NCI-H460 (cell line): ENCODE measurements at places on chromosomes 16 and 17.

- peak; percentile 22 for DNase-seq
Measured at GRCh38 chr16:19589771-19590302, 34.3 kb downstream of the VPS35L start.

GRCh38 chr17:82647593-82648164, 565 bp downstream of the WDR45B start:
- no peak for DNase-seq

DNA sequence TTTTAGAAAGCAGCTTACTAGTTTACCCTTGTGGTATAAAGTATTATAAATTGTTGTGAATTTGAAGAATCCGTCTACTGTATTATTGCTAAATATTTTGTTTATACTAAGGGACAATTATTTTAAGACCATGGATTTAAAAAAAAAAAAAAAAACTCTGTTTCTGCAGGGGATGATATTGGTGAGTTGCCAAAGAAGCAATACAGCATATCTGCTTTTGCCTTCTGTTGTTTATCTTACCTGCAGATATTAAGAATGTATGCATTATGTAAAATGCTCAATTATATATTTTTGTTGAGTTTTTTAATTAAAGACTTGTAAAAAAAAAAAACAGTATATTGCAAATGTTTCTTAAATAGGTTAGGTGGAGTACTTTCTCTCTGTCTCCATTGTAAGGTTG, 19.4 kb downstream of the WSB1 start:
- DNase-seq, result no peak

GRCh38 chr16:30901201-30902028, 5.0 kb downstream of the CTF1 start:
- no peak for DNase-seq

DNA sequence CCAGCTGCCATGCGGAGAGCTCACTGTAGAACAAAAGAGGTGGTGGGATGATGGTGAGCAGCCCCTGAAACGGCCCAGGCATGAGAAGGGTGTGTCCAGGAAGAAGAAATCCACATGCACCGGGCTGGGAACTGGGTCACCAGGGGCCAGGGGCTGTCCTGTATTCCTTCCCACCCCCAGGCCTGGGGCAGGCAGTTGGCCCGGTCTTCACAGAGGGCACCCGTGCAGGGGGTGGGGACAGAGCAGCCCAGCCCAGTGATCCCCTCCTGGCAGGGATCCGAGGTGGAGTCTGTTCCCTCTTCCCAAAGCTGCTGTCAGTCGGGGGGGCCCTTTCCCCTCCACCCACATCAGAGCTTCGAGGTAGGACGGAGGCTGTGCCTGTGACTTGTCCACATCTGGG, 9.2 kb downstream of the HS3ST6 start:
- DNase-seq, result no peak

- no peak for DNase-seq
Measured at GRCh38 chr16:75236232-75236631, 15.2 kb downstream of the BCAR1 start.

DNA sequence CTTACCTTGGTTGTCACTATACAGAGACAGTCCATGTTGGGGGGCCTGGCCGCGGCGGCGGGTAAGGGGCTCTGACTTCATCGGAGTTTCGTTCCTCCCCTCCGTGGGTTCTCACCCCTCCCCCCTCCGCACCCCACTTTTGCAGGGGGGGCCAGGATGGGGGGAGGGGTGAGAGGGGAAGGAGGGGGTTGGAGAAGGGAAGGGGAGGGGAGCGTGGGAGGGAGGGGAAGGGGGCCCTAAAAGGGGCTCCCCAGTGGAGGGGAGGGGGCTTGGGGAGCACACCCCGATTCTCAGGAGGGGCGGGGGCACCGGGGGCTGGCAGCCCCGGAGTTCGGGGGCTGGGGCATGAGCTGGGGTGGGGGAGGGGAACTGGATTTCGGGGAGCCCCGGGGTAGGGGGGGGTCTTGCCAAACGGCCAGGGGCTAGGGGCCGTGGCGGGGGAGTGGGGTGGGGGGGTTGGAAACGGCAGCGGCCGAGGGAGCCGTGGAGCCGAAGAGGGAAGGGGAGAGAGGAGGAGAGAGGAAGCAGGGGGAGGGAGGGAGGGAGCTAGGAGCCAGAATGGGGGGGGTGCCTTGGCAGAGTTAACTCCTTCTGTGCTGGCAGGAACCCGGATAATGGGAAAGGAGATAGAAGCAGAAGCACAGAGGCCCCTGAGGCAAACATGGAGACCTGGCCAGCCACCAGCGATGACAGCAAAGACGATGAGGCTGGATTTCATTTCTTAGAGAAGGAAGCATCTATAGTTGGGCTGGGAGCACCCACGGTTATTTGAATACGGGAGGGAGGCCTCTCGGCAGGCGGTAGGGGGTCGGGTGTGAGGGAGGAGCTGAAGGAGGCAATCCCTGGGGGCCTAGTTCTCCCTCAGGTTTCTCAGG, 2.3 kb downstream of the DLG4 start:
- DNase-seq, result no peak

- DNase-seq, result no peak
Measured at GRCh38 chr17:34008125-34008524, 247.0 kb upstream of the CCL2 start.

DNA sequence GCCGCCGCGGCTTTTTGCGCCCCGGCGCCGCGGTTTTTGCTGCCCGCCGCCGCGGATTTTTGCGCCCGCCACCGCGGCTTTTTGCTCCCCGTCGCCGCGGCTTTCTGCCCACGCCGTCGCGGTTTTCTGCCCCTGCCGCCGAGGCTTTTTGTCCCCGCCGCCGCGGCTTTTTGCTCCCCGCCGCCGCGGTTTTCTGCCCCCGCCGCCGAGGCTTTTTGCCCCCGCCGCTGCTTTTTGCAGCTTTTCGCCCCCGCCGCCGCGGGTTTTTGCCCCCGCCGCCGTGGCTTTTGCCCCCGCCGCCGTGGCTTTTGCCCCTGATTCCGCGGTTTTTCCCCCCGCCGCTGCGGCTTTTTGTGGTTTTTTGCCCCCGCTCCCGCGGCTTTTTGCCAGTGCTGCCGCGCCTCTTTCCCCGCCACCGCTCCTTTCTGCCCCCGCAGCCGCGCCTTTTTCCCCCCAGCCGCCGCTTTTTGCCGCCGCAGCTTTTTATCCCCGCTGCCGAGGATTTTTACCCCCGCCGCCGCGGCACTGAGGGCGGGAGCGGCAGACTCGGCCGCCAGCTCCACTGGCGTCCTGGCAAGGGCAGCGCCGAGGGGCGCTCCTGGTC, 518.6 kb upstream of the WSB1 start:
- no peak for DNase-seq

- no peak for DNase-seq
Measured at GRCh38 chr17:40445751-40446468, 2.7 kb downstream of the IGFBP4 start.

DNA sequence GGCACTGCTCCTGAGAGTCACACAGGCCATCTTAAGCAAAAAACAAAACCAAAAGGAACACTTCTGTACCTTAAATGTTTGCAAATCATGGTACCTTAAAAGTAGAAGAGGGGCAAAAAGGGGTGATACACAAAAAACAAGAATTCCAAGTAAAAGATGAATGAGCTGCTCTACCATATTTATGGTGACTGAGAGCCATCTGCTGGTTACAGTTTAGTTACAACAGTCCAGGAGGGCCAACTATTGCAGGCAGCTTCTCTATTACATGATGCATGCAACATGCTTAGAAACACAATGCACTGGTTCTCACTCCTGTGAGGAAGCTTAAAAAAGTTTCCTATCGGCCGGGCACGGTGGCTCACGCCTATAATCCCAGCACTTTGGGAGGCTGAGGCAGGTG, 53.5 kb downstream of the STX8 start:
- peak; percentile 48 for DNase-seq

GRCh38 chr16:24775455-24775854, 46.0 kb downstream of the TNRC6A start:
- no peak for DNase-seq

DNA sequence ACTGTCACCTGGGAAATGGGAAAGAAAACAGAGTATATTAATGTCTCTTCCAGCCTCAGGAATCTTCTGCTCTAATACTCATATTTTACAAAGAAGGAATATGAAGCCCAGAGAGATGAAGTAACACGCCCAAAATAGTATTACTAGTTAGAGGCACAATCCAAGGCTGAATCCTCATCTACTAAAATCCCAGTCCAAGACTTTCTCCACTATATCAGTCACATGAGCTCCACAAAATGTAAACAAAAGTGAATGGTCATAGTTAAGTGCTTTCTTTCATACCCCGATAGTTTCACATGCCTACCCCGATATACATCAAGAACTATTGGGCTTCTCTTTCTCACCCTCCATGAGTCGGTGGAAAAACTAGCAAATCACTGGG, 965 bp downstream of the INTS2 start:
- DNase-seq, result no peak

DNA sequence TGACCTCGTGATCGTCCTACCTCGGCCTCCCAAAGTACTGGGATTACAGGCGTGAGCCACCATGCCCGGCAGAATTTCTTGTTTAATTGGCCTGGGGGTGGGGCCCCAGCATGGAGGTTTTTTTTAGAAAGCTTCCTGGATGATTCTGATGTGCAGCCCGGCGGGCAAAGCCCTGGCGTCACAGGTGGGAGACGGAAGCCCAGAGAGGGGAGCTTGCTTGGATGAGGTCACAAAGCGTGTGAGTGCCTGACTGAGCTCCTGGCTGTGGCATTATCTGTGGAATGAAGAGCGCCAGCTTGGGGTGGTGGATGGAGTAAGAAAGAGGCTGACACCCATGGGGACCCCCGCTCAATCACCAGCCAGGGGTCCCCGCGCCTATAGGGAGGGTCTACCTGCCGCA, 4.1 kb downstream of the VASN start:
- DNase-seq, result no peak

DNA sequence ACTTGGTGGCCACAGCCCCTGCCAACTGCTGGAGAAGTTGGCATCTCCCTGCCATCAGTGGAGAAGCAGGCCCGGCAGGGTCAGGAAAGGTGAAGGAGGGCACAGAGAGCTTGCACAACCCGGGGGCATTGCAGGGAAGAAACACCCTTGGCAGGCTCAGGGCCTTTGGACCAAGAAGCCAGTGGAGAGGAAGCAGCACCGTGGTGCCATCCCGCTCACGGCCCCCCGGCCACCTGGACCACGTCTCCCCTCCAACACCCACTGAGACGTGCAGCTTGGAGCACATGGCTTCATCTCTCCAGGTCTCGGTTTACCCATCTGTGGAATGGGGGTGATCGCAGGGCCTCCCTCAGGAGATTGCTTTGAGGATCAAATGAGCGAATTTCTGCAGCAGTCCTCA, 158.1 kb downstream of the RBFOX3 start:
- no peak for DNase-seq

DNA sequence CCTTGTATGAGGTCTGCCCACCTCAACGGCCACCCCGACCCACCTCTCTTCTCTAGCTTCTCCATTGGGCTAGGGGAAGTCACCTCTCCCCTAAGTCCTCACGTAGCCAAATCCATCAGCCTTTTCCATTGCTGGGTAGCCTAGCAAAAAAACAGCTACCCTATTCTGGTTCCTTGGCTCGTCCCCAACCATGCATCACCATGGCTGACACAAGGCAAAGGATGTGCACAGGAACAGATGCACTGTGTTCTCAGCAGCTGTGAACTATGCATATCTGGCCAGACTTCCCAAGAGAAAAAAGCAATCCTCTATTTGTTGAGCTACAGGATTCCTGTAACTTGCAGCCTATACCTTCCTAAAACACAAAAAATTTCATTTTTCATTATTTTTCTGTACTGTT, 22.0 kb upstream of the FLCN start:
- no peak for DNase-seq

DNA sequence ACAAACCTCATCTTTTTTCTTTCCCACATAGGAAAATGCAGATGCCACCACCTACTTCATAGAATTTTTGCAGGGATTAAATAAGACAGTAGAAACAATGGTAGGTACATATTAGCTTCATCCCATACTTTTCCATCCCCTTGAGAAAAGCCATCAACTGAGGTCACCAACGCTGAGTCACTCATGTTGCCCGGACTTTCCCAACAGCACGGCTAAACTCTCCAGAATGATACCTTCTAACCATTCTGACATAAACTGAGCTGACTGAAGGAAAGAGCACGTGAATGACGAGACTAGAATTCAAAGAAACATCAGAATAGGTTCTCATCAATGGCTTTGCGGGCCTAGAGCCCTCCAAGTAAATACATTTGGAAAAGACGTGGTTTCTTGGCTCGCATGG, 146.0 kb upstream of the RCVRN start:
- DNase-seq, result no peak

- DNase-seq, result no peak
Measured at GRCh38 chr17:32159586-32160438, 17.5 kb downstream of the RHOT1 start.

DNA sequence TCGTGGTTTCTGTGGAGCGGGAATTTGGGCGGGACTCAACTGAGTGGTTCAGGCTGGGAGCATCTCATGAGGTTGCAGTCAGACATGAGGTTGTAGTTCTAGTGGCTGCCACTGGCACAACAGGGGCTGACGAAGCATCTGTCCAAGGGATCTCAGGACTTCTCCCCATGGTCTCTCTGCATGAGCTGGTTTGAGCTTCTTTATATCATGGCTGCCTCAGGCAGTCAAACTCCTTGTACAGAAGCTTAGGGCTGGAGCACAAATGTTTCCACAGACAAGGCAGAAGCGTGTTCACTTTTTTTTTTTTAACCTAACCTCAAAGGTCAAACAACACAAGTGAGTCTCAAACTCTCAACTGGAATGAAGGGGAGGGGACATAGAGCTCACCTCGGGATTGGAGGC, 243.3 kb downstream of the MSI2 start:
- no peak for DNase-seq

DNA sequence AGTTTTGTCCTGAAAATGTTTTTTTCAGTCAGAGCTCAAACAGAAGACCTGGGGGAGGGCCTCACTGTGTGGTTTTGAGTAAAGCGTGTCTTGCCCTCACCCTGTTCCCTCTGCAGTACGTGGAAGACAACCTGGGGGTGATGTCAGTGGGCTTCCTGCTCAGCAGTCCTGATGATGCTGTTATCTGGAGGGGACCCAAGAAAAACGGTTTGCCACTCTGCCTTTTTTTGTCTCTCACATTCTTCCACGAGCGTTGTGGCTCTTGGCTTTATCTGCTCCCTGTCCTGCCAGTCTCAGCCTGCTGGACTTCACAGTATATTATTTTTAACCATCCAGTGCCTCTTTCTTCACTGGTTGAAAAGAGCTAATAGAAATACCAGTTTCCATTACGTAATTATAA, 12.9 kb downstream of the NUBP1 start:
- DNase-seq, result no peak

DNA sequence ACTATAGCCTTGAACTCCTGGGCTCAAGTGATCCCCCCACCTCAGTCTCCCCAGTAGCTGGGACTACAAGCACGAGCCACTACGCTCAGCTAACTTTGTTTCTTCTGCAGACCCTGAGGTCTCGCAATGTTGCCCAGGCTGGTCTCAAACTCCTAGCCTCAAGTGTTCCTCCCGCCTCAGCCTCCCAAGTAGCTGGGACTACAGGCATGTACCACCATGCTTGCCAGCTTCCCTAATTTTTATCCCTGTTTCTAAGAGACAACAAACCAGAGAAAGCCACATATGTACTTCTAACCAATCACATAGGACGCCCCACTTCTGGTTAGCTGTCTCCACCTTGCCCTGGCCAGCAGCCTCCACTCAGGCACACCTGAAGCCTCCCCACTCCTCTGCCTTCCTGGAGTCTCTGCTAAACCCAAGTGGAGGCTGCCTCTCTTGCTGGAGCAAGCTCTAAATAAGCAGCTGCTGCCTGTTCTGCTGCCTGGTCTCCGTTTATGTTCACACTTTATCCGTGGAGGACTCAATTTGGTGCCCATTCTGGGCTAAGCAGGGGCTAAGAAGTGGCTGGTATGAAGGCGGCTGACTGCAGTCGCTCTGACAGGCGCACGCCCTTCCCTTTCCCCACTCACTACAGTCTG, 24.7 kb downstream of the NSMCE1 start:
- no peak for DNase-seq

GRCh38 chr17:82327289-82327688, 6.3 kb downstream of the SECTM1 start:
- no peak for DNase-seq

- DNase-seq, result no peak
Measured at GRCh38 chr16:68356249-68356918, 45.6 kb downstream of the PRMT7 start.
